Activated naive CD4-positive, alpha-beta T cell treated with Interleukin-2 at 50 U/mL for 16 hours (primary cell): ENCODE measurements at places on chromosomes 7 and 10.
A peak's percentile ranks its signal among the peaks of the same experiment; 100 is the strongest.

- DNase-seq, result no peak
Observed at GRCh38 chr7:15440482-15440881, 121.3 kb downstream of the AGMO start.

DNA sequence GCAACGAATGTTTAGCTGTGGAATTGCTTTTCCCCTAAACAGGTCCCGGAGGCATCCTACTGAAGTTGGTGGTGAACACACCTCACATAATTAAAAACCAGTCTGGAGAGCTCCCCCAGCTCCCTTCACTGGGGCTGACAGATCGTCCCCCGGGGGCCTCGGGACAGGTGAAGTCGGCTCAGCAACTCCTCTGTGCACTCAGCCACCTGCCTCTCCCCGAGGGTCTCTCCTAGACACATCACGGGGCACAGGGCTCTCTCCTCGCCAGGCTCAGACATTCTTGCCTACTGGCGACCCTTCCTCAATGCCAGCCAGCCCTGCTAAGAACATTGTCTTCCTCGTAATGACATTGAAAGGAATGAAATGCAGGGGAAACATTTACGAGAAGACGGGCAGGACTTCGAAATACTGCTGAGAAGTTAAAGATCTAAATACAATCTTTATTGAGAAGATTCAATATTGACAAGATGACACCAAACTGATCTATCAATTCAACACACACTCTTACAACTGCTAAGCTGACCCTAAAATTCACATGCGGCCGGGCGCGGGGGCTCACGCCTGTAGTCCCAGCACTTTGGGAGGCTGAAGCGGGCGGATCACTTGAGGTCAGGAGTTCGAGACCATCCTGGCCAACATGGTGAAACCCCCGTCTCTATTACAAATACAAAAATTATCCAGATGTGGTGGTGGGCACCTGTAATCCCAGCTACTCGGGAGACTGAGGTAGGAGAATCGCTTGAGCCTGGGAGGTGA is 88.1 kb upstream of the DNAAF5 start:
- DNase-seq, result no peak

GRCh38 chr7:137120690-137121089 is 222.8 kb downstream of the PTN start:
- no peak for DNase-seq

DNA sequence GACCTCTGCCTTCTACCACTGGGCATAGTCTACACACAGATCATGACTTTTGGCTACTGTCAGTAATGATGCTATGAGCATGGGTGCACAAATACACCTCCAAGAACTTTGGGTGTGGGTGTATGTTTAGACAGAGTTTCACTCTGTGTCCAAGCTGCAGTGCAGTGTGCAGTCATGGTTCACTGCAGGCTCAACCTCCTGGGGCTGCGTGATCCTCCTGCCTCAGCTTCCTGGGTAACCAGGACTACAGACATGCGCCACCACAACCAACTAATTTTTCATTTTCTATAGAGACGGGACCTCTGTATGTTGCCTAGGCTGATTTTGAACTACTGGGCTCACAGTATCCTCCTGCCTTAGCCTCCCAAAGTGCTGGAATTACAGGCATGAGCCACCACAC is 194.4 kb downstream of the NSUN6 start:
- DNase-seq, result no peak

- DNase-seq, result no peak
Observed at GRCh38 chr10:99522470-99523250, 10.1 kb upstream of the NKX2-3 start.

GRCh38 chr10:35452171-35452570 is 115.9 kb downstream of the CCNY start:
- no peak for DNase-seq

GRCh38 chr7:69309601-69310000 is 288.7 kb upstream of the AUTS2 start:
- no peak for DNase-seq

DNA sequence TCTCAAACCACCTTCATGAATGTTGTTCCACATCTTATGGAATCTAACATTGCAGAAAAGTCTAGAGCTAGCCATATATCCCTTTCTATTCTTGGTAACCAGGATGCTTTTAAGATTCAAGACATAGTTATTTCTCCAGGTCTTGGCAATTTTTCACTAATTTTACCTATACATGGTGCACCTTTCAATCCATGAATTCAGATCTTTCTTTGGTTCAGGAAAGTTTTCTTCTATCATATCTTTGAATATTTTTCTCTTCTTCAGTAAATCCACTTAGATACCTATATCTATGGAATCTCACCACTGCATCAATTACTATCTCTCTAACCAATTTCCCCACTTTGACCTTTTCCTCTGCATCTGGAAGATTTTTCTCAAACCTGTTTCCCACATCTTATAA is 77.4 kb downstream of the PRLHR start:
- no peak for DNase-seq

- no peak for DNase-seq
Observed at GRCh38 chr7:127770885-127771284, 118.9 kb downstream of the SND1 start.

DNA sequence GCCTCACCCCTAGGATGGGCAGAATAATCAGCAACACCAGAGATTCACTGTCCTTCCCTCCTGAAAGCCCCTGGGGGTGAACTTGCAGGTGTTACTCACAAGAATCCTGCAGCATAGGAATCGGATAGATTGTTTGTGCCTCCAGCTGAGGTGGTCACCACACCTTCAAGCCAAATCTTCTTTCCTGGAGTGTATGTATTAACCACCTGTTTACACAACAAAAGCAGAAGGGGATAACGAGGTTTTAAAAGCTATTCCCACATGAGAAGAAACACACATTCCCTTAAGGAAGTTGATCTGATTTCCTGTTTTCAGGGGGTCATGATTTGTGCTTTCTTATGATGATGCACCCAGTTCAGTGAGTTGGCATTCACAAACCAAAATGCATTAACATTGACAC is 173.8 kb upstream of the HPS1 start:
- no peak for DNase-seq

DNA sequence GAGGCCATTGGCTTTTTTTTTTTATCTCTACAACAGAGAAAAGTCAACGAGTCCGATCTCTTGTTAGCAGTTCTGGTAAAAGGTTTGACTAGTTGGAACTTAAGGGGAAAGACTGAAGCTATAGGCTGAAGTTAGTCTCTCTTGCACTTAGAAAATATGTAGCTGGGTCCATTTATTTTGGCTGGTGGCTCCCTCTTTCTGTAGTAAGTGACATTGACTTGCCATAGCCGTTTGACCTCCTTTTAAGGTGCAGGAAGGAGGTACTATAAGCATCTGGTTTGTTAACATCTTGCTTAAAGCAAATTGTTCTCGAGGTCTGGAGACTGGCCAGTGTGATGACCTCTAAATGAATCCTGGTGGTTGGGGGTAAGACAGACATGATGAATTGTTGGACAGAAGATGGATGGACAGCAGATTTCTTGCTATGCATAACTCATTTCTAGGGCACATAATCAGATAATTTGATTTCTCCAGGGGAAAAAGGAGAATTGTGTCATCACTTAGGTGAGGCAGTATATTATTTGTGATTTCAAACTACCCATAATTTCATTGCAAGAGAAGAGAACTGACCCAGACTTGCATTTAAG is 356.3 kb upstream of the GALNT17 start:
- no peak for DNase-seq

DNA sequence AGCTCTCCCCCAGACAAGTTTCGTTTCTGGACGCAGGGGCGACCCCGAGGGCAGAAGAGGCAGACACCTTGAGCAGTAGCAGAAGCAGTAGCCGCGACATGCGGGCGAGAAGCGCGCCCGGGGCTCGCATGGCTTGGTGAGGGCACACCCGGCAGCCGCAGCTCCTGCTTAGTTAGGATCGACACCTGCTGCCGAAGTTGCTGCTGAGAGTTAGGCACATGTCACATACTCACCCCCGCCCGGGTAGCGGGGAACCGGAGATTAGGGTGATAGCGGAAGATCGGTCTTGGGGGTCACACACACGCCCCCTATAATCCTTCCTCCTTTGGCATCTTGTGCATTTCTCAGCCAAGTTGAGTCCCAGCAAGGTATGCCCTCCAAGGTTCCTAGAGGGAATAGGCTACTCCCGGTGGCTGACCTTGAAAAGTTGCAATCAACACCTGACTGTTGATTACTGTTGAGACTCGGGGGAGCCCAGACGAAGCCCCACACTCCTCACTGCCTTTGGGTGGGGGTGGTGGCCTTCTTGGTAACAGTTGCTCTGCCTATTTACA is 668 bp downstream of the GPR37 start:
- peak; percentile 9 for DNase-seq

DNA sequence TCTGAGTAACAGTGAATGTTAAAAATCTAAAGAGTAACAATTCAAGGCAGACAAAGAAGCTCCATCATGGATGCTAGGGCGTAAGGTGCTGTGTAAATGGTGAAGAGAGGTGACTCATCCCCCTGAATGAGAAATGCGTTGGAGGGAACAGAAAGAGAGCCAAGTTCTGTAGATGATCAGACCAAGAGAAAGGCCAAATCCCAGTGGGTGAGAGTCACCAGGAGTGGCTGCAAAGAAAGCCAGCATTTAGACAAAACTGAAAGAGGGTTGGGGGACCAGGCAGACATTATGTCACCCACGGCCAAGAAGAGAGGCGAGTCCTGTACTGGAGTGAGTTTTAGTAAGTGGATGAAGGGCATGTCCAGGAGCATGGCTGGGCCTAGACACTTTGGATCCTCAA is 153.1 kb downstream of the TRIL start:
- DNase-seq, result no peak

DNA sequence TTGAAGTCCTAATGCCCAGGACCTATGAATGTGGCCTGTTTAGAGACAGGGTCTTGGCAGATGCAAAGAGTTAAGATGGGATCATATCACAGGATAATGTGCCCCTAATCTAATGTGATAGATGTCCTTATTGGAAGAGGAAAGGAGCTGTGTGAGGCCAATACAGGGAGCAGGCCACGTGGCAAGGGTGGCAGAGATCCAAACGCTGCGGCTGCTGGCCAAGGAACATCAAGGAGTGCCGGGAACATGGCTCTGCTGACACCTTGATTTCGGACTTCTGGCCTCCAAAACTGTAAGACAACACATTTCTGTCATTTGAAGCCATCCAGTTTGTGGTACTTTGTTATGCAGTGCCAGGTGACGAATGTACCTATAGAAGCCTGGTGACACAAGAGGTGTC is 37.7 kb upstream of the EZH2 start:
- no peak for DNase-seq

DNA sequence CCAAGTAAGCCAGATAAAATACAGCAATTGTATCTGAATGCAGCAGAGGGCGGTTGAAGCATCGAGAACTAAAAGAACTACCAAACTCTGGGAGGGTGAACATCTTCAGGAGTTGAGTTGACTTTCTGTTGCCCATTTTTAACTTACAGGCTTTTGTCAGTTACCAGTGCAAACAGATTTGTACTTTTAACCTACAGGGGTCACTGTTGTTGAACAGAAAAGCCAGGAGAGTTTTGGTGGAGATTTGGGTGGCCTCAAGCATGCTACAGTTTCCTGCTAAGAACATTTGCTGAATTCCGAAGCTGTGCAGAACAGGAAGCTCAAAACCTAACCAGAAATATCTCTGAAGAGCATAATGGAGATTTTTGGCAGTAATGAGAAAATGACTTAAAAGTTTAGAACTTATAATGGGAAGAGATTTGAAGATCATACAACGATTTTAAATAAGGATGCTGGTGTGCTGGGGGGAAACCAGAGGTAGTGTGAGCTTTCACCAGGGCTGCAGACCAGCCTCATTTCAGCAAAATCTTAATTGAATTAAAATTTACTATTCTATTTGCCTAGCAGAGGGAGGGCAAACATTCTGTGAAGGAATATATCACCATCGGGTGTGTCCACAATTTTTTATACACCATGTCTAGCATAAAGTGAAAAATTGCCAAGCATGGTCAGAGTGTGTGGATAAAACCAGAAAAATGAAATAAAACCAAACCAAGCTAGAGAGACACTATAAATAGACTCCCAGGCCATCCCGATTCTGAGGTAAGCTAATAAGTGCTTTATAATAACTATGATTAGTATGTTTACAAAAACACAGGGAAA is 208.6 kb upstream of the CCDC6 start:
- DNase-seq, result no peak

- DNase-seq, result no peak
Observed at GRCh38 chr7:150722431-150722931, 6.1 kb downstream of the GIMAP1 start.

DNA sequence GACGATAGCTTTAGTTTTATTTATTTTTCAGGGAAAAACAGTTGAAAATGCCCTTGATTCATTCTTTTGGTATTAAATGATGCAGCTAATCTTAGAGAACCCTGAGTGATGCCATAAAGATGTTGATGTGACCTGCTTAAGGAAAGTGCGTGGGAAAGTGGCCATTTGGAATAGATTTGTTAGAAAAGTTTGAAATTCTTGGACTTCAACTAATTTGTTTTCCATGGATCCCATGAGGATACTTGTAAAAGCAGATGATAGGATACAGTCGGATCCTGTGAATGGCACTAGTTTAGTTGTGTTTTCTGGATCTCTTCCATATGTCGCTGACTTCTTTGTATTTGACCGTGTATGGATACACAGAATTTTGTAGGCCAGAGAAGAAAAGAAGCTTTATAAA is 69.0 kb downstream of the SEPTIN7 start:
- no peak for DNase-seq

DNA sequence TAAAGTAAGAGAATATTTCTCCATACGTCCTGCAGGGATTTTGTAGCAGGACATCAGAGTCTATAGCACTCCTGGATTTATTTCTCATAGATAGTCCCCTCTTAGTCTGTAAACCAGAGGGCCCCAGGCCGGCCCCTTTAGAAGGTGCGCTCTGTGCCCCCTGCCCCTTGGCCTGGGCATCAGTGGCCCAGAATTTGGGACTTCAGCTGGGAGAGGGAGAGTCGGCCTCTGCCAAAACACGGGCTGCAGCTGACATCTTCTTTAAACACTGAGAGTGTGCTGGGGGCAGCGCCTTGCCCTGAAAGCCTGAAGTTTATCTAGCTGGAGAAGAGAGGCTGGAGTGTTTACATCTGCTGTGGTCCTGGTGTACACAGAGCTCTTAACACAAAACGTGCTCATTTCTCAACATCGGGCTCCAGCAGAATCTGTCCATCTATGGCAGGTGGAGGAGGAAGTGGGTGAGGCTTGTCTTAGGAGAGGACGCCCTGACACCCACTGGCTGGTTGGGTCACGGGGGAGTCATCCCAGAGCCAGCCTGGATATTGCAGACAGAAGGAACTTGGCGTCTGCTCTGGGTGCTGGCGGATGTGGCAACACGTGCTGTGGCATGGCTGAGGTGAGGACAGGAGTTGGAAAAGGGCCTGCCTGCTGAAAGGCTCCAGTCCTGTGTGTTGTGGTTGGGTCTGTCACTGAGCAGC is 5.0 kb upstream of the TACR2 start:
- DNase-seq, result no peak

DNA sequence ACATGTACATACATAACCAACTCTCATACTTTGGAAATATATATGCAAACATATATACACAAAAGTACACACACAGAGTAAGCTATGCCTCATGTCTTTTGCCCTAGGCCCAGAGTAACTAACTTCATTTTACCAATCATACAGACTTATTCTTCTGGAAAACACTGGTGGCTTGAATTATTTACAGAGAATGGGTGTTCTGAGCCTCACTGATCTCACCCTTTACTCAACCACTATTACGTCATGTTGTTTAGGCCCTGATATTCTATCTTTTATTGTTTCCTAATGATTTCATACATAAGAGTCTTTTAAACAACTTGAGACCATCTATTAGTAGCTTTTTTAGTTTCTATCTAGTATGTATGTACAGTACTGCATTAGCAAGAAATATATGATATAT is 43.0 kb downstream of the ANK3 start:
- DNase-seq, result no peak

- no peak for DNase-seq
Observed at GRCh38 chr10:107614939-107615685, 450.6 kb upstream of the SORCS1 start.
